ENCODE measurements at places on chromosomes 7 and 10.

DNA sequence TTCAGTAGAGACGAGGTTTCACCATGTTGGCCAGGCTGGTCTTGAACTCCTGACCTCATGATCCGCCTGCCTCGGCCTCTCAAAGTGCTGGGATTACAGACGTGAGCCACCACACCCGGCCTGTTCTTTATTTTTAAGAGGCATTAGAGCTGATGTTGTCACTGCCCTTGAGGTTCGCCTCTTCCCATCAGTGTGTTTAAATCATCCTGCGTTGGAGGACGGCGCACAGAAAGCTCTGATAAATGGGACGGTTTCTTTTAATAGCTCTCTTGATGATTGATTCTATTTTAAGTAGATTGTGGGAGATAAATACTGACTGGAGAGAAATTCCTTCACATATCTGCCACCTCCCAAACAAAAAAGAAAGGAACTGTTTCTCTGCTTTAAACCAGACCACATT lies 29.0 kb downstream of the UPP1 start:
- DNase-seq, result no peak

DNA sequence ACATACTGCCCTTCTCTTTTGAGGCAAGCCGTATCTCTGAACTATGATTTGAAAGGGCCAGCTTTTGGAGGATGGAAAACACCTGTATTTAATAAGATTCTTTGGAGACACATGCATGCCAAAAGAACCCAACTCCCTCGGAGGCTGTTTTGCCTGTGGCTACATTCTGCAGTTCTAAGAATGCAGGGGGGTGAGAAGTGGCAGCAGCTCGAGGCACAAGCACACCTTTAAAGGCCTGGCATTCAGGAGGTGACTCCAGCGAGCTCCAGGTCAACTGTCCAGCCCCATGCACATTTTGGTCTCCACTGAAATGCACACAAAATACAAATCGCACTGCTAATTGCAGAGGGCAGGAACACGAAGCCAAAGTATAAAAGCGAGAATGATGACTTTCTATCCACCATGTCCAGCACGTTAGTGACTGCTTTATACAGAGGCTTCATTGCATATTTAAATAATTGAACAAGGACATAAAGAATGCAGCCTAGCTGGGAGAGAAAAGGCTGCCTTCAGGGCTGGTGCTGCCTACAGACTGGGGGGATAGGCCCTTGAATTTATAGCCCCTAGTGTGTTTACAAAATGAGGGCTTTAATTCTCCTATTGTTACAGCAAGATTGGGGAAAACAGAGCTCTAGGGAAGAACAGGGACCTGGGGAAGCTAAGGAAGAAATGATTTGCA lies 359.3 kb downstream of the PLXNA4 start:
- DNase-seq, result no peak

GRCh38 chr10:79123547-79123963 lies 54.8 kb downstream of the ZMIZ1 start:
- DNase-seq, result no peak

DNA sequence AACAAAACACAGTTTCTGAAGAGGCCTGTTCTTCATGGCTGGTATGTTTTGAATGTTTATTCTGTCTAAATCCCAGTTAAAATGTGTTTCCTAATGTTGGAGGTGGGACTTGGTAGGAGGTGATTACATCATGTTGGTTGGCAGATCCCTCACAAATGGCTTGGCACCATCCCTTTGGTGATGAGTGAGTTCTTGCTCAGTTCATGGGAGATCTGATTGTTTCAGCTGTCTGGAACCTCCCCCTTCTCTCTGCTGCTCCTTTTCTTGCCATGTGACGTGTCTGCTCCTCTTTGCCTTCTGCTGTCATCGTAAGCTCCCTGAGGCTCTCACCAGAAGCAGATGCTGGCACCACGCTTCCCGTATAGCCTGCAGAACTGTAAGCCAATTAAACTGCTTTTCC lies 383.6 kb upstream of the TPK1 start:
- no peak for DNase-seq

GRCh38 chr10:54985732-54986131 lies 184.7 kb upstream of the PCDH15 start:
- peak; percentile 36 for DNase-seq

- DNase-seq, result no peak
Measured at GRCh38 chr10:121509112-121509511, 89.1 kb downstream of the FGFR2 start.

- DNase-seq, result no peak
Measured at GRCh38 chr7:133061357-133061756, 20.5 kb downstream of the CHCHD3 start.

DNA sequence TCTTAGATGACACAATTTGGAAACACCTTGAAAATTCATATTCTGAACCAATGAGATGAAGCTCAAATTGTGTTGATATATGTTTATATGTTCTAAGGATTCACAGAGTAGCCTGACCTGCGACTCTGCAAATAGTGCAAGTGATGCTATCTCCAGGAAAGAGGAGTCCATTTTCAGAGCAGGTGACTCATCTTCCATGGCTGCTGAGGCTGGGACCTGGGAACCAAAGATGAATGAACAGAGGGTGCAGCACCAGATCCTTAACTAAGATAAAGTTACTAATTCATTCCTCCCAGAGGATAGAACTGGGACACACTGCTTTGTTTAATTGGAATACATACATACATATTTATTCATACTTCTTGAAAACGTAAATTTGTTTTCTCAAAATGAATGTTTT lies 240.6 kb upstream of the SEMA3C start:
- no peak for DNase-seq

DNA sequence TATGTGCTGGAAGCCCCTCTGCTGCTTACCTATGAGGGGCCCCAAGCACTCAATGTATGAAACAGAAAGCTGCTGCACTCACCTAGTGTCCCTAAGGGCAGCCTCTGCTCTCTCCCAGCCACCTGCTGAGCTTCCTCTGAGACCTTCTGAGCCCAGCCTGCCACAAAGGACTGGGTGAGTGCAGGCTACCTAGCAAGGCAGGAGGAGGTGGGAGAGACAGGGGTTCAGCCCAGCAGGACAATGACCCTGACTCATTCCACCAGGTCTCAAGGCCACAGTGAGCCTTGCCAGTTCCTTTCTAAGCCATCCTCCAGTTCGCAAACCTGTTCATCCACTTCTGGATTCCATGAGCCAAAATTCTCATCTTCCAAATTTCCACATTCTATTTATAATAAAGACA lies 16.3 kb downstream of the VOPP1 start:
- peak; percentile 64 for DNase-seq

DNA sequence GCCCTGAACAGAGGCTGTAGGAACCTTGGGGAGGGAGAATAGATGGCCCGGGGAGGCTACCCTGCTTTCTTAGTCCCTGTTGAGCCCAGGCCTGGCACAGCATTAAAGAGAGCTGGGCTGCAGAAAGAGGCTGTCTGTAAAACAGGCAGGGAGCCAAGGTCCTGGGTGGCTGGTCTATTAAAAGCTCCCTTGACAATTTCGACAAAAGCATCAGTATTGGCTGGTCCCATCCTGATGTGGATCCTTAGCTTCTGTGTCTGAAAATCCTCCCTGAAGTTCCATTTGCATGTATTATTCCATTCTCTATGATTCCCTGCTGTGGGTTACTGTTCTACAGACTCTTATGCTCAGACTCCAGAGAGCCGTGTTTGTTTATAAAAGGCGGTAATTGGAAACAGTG lies 158.5 kb downstream of the GALNT17 start:
- DNase-seq, result no peak

- DNase-seq, result peak; percentile 56
Measured at GRCh38 chr7:20541608-20542349, 73.7 kb upstream of the ABCB5 start.

DNA sequence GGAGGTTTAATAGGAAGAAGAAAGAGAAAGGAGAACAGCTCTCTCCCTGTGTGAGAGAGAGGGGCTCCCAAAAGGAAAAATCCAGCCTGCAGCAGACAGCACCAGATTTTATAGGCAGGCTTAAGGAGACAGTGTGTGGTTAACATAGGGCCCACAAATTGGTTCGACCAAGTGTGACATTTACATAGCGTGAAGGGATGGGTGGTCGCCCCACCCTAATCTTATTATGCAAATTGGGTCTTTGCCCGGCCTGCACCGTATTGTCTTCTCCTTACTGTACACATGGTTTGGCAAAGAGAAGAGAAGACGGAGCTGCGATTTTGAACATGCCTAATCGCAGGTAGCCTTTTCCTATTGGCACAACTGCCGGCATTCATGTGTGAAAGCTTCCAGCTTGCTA lies 756.3 kb downstream of the NXPH1 start:
- no peak for DNase-seq
